ENCODE measurements at places on chromosomes 2 and 18.

DNA sequence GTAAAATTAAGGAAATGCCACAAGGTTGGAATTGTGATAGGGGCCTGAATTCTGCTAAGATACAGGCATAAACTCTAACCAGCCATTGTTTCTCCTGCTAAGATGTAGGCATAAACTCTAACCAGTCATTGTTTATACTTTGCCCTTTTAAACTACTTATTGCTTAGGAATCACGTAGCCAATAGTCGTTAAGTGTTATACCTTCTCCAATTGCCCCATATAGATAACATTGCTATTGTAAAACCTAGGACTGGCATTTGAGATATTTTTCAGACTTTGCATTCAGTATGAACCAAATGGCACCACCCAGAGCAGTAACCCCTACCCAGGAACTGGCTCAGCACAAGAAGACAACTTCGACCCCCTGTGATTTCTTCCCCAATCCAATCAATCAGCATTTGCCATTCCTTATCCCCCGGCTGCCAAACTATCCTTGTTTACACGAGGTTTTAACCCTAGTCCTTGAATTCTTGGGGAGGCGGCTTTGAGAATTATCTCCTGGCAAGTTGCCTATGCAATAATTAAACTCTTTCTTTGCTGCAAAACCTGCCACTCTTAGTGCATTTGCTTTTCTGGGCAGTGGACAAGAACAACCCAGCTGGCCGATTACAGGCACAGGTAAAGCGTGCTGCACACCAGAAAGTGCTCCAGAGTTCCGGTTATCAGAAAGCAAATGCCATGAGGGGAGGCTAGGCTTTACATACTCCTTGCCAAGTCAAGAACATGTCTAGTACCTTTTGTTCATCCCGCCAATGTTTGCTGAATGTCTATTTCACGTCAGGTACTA, 167.6 kb downstream of the LAMA1 start:
- DNase-seq = no peak

DNA sequence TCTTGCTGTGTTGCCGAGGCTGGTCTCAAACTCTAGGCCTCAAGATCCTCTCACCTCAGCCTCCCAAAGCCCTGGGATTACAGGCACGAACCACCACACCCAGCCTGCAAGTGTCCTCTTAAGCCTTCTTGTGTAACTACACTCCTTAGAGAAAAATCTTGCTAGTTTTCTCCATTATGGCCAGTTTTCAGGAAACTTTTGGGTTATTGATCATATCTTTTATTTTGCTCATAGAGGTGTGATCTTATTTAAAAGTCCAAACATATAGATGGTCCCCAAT, 2.4 kb downstream of the SOCS6 start:
- DNase-seq = no peak

DNA sequence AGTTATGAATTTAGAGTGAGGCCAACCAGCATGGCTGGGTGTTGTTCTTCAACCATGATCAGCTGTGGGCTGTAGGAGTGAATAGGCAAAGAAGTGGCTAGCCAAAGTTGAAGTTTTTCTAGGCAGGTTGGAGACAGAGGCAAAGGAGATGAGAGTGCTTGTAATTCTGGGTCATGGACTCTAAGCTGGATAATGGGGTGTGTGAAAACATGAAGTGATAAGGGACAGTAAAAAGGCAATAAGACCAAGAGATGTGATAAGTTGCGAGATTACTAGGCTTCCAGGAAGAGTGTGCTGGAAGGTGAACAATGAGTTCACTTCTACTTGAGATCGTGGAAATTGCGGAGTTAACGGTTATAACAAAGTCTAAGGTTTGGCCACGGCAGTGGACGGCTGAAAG, 118.6 kb upstream of the RNF152 start:
- DNase-seq = no peak

DNA sequence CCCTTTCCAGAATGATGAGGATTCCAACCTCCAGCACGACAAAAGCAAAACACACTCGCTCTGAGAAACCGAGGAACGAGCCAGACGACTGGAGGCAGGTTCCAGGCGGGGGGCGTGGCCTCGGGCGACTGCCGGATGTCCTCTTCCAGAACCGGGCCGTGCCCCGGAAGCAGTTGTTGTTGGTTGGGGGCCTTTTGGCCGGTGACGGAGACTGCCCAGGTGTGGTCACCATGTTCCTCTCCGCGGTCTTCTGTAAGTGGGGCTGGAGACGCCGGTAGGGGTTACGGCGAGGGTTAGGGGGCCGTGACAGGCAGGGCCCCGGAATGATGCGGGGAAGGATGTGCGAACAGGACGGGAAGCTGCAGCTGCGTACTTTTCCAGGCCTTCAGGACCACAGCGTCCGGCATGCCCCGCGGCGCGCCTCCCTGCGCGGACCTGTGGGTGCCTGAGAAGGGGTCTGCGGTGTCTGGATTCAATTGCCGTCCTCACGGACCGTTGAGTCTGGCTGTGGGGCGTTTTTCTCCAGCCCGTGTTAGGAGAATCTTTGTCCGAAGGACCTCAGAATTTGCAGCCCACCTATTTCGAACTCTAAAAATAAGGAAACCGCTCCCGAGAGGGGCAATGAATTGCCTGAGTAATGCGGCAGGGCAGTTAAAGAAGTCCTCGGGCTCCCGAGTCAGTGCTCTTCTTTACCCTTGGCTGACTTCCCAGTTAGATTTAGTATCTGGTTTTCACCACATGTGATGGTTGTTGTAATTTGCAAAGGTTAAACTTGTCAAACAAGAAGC, at the start of gene MRPL33:
Gene MRPL33 (plus strand): TSS at position 172 of the 788 bp plus-strand sequence. CDS start 59 bp downstream, at position 231.
- DNase-seq = peak; percentile 99

GRCh38 chr2:60252581-60253150, 300.8 kb downstream of the BCL11A start:
- no peak for DNase-seq

GRCh38 chr18:45777393-45777792, 48.1 kb upstream of the SIGLEC15 start:
- DNase-seq = no peak

DNA sequence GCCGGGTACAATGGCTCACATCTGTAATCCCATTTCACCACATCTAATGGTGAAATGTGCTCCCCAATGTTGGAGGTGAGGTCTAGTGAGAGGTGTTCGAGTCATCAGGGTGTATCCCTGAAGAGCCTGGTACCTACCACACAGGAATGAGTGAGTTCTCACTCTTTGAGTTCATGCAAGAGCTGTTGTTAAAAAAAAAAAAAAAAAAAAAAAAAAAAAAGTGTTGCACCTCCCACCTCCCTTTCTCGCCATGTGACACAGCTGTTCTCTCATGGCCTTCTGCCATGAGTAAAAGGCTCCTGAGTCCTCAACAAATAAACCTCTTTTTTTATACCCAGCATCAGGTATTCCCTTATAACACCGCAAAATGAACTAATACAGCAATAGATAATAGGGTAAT, 106.3 kb downstream of the C2orf74 start:
- DNase-seq = no peak

GRCh38 chr2:76050196-76050595, 339.5 kb upstream of the GCFC2 start:
- DNase-seq = no peak

DNA sequence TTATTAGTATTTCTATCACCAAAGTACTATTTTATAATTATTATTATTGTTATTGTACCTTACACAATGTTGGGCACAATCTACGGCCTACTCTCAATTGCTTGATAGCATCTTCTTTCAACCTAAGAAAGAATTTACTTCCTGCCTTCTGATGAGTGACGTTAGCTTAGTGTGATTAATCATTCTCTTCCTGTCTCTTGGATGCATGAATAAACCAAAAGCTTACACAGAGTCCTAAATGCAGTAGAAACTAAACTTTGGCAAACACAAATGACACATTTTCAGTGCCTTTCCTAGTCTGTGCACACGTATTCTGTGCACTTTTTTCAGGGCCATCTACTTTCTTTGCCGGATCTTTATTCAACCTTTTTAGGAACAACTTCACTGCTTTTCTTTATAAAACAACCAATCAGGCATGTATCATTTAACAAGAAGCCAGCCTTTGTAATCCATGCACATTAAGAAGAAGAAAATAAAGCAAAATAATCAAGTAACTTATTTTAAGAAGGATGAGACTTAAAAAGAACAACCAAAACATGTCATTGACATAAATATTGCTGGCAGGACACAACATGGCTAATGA, 19.1 kb downstream of the TRAK2 start:
- no peak for DNase-seq

- no peak for DNase-seq
Observed at GRCh38 chr18:13313006-13313686, 94.6 kb downstream of the LDLRAD4 start.

GRCh38 chr18:32308493-32309120, 118.8 kb downstream of the MEP1B start:
- DNase-seq = no peak

DNA sequence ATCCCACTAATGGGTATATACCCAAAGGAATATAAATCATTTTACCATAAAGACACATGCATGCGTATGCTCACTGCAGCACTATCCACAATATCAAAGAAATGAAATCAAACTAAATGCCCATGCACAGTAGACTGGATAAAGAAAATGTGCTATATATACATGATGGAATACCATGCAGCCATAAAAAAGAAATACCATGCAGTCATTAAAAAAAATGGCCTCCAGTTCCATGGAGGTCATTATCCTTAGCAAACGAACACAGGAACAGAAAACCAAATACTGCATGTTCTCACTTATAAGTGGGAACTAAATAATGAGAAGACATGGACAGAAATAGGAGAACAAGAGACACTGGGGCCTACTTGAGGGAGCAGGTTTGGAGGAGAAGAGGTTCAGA, 53.6 kb upstream of the SERTAD2 start:
- no peak for DNase-seq

- no peak for DNase-seq
Observed at GRCh38 chr2:97742381-97742847, 29.0 kb downstream of the ZAP70 start.

DNA sequence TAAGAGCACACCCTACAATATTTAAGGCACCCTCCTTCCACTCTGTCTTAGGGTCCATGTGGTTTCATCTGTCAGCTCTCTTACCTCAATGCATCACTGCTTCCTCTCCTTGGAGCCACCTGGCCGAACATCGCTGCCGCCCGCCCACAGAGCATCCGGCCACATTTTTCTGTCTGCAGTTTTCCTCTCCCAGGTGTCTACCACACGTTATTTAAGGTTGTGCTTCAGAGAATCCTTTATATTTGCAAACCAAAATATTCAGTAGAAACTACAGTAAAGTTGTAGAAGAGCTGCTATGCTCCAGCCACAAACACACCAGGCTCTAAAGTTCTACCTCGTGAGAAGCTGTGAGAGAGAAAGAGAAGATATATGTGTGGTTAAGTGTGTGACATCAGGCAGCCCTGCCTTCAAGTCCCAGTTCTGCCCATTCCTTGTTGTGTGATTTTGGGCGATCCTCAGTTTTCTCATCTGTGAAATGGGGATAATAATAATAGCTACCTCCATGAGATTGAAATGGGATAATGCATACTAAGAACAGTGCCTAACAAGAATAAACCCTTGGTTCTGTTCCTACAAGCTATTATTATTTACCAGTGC, 4.9 kb upstream of the STK17B start:
- no peak for DNase-seq

DNA sequence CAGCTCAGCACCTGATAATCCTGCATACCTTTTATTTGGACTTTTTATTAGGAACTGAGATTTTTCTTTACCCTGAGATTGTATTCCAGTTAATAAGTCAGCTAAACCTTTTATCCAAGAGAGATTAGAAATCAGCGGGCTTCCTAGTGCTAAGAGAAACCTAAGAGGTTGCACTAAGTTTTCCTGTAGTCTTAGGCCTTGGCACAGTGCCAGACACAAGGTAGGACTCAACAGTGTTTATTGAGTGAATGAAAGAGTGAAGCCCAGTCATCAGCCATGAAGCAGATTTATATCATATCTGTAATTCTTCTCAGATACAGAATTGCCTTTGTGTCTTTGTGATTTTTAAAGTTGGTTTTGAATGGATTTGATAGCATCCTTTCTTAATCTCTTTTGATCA, 13.6 kb downstream of the OTX1 start:
- no peak for DNase-seq

DNA sequence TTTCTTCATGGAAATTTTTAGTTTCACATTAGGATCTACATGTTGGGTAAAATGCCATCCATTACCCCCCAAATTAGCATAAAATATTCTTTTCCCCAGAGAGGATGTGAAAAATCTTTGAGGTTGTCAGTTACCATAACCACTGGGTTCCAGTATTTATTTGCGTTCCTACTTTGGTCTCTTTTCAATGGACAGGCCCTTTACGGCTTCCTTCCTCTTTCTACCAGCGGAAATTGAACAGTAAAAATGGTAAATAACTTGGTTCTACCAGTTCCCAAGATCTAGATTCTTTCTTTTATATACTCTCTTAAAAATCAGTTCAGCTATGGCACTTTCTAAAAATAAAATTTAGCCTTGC, 169.2 kb upstream of the APCDD1 start:
- no peak for DNase-seq

DNA sequence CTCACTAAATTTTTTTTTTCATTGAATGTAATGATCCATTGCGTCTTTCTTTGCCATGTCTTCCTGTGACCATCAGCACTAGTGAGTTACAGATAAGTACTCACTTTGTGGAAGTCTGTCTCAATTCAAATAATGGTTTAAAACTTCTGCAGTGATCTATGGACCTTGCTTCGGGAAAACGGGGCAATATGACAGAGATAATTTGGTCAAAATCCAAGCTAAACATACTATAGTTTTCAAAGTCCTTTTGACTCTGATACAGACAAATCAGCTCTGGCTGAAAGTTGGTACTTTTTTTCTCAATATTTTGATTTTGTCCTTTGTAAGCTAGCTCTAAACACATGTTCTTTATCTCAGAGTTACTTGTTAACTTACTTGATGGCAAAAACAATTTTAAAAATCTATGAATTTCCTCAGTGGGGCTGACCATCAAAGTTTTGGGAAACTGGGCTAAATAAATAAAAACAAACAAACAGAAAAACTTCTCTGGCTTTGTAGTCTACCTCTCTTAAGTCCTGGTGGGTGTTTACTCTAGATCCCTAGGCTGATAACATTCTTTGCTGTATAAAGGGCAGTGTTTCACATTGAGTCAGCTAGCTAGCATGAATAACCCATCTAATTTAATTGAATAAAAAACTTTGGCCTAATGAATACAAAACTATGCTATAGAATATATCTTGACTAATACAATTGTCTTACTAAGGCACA, 327.6 kb downstream of the RDH14 start:
- DNase-seq = no peak

DNA sequence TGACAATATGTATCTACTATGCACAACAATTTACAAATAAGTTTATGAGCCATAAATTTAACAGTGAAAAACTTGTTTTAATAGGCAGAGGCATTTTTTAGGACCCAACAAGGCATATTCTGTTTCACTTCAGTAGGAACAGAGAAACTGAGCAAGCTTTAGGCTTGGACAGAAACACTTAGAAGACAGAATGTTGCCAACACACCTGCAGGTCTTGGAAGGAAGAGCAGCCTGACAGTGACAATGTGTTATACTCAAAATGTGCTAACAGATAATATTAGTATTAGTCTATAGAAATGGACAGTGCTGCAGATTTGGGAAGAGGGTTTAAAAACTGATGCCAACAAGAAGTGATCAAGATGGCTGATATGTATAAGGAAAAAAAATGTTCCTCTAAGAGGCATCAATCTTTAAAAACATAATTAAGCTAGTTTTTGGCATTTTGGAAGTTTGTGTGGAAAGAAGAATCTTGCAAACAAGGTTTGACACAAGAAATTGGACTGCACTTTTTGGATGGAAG, 297.1 kb upstream of the FSIP2 start:
- no peak for DNase-seq

GRCh38 chr18:58253318-58253717, 209.3 kb downstream of the NEDD4L start:
- no peak for DNase-seq

Data from SK-N-SH (cell line).